ENCODE measurements at places on chromosomes 1 and 21.

GRCh38 chr1:180632326-180633056 lies 669 bp downstream of the XPR1 start:
- DNase-seq: peak; percentile 33

- no peak for DNase-seq
Observed at GRCh38 chr1:27552911-27553420, 51.0 kb downstream of the AHDC1 start.

GRCh38 chr1:99496067-99496466 lies 149.8 kb upstream of the PALMD start:
- no peak for DNase-seq

- no peak for DNase-seq
Observed at GRCh38 chr21:40640266-40640789, 206.6 kb downstream of the DSCAM start.

- DNase-seq: no peak
Observed at GRCh38 chr1:164433141-164433817, 125.7 kb upstream of the PBX1 start.

DNA sequence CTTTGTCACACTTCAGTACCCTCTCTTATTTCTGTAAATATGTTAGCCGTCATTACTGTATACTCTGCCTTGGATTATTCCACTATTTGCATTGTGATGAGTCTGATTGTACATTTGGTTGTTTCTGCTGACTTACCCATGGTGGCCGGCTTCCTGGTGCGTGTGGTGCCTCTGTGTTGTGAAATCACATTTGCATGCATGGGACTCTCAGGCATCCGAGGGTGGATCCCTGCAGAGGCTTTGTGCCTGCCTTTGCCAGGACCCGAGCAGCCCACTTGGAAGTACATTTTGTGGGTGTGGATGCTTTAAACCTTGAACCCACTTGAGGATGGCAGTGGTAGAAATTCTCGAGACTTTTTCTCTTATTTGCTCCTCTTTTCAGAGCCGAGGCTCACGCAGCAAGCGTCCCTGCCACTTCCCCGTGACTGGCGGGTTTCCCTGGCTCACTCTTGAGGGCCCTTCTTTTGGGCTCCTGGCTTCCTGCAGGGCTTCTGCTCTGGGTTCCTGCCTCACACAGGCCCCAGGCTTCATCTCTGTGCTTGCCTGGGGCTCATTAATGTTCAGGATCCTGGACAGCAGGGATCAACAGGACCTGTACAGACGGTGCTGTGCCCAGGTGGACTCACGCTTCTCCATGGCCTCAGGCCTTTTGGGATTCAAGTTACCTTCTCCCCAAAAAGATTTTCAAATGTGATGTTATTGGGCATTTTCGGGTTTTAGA lies 36.6 kb downstream of the POFUT2 start:
- no peak for DNase-seq

All from right renal pelvis (tissue), 4 donors.